ENCODE measurements at places on chromosomes 7 and 10. TPM values are rescaled to one million over a fixed set of nuclear protein-coding genes. Genes with fewer than 3 reads are reported as not detected.

DNA sequence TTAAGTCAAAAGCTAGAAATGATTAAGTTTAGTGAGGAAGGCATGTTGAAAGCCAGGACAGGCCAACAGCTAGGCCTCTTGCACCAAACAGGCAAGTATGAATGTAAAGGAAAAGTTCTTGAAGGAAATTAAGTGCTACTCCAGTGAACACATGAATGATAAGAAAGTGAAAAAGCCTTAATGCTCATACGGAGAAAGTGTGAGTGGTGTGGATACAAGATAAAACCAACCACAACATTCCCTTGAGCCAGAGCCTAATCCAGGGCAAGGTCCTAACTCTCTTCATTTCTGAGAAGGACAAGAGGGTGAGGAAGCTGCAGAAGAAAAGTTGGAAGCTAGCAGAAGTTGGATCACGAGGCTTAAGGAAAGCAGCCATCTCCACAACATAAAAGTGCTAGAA, 53.0 kb downstream of the DNAJC1 start:
- H3K27ac ChIP-seq: no peak overlapping the region
- DNase-seq: no peak

DNA sequence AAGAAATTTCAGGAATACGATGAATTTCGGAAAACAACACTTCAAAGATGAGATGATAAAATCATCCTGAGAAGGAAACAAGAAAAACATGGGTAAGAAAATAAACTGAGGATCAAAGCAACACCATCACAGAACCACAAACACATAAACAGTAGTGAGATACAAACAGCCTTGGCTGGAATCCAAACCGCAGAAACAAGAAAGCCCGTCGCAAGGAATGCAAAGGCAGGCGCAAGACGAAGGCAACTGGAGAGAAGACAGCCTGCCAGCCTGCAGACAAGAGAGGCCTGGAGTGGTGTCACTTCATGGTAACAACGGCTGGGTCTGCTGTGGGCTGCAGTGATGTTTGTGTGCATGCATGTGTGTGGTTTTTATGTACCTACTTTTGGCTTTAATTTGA, 61.8 kb upstream of the DRGX start:
- DNase-seq: no peak
- H3K4me3 ChIP-seq: no peak overlapping the region
- no peaks in the 10 kb centered on the region for H3K4me1 ChIP-seq
- H3K36me3 ChIP-seq: peaks cover 10% of the 10 kb centered on the region
- no peak overlapping the region for H3K27ac ChIP-seq

DNA sequence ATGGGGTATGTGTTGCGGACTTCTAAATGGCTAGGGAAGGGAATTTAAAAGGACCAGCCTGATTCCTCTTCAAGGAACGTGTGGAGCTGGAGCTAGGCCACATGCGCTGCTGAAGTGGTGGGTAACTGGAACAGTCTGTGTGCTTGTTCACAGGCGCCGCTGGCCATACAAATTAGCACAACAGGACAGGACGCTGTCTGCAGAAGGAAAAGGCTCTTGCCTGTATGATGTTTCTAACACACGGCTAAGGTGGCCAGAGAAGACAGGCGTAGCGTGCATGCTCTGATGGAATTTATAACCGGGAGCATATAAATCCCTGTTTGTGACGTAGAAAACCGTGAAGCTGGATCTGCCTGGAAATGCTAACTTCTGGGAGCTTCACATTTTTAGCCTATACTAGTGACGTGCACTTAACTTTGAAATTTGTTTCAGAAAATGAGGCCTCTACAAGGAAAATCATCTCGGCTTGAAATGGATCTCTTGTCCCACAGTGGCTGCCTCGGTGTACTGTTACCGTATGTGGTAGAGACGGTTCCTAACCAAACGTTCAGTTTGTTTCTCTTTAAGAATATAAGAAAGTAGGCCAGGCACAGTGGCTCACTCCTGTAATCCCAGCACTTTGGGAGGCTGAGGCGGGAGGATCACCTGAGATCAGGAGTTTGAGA, 569.4 kb downstream of the PTPRN2 start:
- no peak overlapping the region for H3K27ac ChIP-seq
- H3K4me3 ChIP-seq: no peak overlapping the region
- no peaks in the 10 kb centered on the region for H3K27me3 ChIP-seq
- H3K4me1 ChIP-seq: no peaks in the 10 kb centered on the region

The ANAPC16 gene
- 472 TPM for polyA plus RNA-seq

The NPSR1 gene
- polyA plus RNA-seq: not detected
